Caudate nucleus (tissue), 63 donors: ENCODE measurements at places on chromosomes 16 and 17.

DNA sequence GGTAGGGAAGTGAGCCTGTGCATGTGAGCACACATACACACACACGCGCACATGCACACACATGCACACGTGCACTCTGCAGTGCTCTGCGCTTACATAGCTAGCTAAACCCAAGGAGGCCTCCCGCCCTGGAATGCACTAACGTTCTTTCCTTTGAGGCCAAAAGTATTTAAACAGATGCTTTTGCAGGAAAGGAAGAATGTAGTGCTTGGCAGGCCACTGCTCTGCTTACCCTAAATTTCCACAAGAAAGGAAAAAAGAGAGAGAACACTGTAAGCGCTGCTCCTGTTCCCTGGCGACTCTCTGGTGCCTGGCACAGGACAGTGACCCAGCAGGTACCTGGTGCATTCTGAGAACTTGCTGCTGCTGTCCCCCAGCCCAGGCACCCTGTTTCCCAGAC is 31.3 kb upstream of the MRPS23 start:
- no peak for DNase-seq

DNA sequence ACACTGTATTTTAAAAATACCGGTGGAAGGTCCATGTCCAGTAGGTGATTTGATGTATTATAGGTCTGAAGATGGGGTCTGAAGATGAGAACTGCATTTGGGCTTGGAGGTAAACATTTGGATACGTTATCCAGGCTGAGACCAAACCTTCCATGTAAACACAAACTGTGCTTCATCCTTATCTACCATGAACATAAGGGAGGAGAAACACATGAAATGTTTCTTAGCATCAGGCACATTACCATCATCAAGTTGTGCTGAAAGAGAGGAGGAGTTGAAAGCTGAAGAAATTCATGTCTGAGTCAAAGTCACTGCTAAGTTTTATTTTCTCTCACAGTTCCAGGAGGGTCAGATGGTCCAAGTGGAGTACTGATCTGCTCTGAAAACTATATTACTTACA is 11.4 kb downstream of the SF3B3 start:
- DNase-seq = no peak

DNA sequence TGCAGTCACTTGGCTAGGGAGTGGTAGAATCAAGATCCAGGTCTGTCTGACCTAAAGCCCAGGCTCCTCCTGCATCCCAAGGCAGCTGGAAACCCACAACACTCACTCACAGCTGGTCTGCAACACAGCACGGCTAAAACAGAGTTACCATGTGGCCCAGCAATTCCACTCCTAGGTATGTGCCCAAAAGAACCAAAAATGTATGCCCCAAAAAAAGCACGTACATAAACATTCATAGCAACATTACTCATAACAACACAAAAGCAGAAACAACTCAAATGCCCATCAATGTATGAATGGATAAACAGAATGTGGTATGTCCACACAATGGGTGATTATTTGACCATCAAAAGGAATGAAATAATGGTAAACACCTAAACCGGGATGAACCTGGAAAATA is 8.9 kb downstream of the TVP23A start:
- DNase-seq = no peak

GRCh38 chr16:54630284-54630967 is 300.2 kb upstream of the IRX5 start:
- no peak for DNase-seq

DNA sequence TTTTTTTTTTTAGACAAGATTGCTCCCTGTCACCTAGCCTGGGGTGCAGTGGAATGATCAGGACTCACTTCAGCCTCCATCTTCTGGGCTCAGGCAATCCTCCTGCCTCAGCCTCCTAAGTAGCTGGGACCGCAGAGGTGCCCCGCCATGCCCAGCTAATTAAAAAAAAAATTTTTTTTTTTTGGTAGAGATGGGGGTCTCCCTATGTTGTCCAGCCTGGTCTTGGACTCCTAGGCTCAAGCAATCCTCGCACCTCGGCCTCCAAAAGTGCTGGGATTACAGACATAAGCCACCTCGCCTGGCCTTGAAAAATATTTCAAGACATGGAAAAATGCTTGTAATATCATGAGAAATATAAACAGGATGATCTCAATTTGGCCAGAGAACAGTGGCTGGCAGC is 42.9 kb downstream of the HAPSTR1 start:
- DNase-seq = no peak

DNA sequence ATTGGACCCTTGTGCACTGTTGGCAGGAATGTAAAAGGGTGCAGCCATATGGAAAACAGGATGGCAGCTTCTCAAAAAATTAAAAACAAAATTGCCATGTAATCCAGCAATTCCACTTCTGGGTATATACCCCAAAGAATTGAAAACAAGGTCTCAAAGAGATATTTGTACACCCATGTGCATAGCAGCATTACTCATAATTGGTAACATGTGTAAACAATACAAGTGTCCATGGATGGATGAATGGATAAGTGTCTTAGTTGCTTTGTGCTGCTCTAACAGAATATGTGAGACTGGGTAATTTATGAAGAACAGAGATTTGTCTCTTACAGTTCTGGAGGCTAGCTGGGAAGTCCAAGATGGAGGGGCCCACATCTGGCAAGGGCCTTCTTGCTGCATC is 3.8 kb upstream of the RUNDC3A start:
- DNase-seq = no peak

DNA sequence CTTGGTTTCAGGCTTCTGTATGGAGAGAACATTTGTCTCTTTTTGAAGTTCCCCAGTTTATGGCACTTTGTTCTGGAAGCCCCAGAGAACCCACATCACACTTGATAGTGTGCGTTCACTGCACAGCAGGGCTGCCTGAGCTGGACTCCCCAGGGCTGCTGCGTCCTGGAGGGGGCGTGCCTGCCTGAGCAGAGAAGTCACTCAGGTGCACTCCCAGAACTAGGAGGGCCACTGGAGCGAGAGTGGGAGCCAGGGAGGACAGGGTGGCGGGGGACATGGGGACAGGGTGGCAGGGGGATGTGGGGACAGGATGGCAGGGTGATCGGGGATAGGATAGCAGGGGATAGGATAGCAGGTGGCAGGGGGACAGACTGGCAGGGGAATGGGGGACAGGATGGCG is 43.9 kb upstream of the ZNF469 start:
- no peak for DNase-seq

GRCh38 chr16:27381236-27381635 is 20.7 kb upstream of the IL21R start:
- no peak for DNase-seq

GRCh38 chr16:78729687-78730086 is 630.2 kb downstream of the WWOX start:
- DNase-seq = no peak

GRCh38 chr16:24124291-24124690 is 131.8 kb upstream of the CACNG3 start:
- DNase-seq = no peak

- DNase-seq = peak; percentile 90
Observed at GRCh38 chr17:76557368-76558197, 17.7 kb downstream of the PRCD start.

DNA sequence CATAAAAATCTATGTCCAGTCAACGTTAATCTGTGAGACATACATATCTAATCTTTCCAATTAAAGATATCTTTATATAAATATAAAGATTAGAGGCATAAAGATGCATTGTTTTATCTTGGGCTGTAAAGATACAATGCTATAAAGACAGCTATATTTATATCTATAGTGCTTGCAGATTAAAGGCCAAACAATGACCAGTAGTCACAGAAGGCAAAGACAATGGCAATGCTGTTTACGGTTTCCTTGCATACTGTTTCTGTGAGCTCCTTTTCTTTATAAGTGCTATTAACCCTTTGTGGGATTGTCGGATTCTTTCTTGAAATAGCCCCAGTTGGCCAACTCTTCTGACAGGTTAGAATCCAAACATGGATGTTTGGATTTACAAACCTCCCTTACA is 85.5 kb upstream of the SALL1 start:
- DNase-seq = no peak

DNA sequence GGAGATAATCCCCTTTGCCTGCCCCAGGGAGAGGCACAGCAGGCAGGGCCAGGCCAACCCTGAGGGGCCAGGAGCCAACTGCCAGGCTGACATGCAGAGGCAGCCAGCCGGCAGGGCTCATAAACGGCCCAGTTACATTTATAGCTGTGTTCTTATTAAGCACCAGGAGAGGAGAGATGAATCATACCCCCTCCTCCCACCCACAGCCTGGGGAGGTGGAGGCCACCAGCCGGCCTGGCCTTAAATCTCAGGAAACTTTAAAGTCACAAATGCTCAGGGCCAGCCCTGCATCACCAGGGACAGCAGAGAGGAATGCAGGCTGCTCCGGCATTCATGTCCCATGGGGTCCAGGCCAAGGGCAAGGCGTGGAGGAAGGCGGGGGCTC is 177.2 kb downstream of the TMEM132E start:
- no peak for DNase-seq

- no peak for DNase-seq
Observed at GRCh38 chr16:85195271-85195647, 83.0 kb upstream of the CIBAR2 start.

GRCh38 chr16:85753976-85754375 is 3.1 kb upstream of the C16orf74 start:
- DNase-seq = no peak

DNA sequence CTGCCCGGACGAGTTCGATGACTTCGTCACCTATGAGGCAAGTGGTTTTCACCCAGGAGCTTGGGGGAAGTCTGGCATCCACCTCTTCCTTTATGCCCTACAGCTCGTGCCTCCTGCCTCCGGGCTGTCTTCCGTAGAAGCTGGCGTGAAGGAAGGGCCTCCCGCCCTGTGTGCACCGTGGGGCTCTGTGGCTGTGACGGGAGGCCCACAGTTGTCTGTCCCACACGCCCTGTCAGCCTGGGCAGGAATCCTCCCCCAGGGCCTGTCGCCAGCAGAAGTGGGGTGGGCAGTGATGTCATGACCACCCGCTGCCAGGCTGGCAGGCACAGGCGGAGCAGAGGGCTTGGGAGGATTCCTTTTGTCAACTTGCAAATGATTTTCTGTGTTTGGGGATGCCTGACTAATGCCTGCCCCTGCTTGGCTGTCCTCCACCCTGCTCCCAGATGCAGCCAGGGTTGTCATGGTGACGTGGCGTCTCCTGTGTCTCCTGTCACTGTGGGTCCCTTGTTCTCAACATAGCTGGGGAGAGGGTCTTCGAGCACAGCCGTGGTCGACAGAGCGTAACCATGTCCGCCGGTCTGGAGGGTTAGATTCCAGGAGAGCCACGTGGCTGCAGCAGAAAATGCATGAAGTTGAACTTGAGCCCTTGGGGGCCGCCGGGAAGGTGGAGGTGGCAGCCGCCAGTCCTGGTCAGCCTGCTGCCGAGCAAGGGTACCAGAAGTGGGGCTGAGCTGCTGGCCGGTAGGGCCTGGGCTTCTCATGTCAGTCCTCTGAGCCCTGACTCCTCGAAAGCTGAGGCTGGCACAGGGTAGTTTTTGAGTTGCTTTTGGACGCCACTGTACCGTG is 46.1 kb downstream of the RAB11FIP3 start:
- DNase-seq = peak; percentile 71

- DNase-seq = no peak
Observed at GRCh38 chr17:15509095-15509494, 41.7 kb upstream of the CDRT4 start.

- no peak for DNase-seq
Observed at GRCh38 chr16:46731691-46732555, 16.2 kb downstream of the MYLK3 start.
